ENCODE measurements at places on chromosomes 6 and 20.

GRCh38 chr6:7673063-7673536 is 52.8 kb upstream of the BMP6 start:
- peak; percentile 79 for DNase-seq

DNA sequence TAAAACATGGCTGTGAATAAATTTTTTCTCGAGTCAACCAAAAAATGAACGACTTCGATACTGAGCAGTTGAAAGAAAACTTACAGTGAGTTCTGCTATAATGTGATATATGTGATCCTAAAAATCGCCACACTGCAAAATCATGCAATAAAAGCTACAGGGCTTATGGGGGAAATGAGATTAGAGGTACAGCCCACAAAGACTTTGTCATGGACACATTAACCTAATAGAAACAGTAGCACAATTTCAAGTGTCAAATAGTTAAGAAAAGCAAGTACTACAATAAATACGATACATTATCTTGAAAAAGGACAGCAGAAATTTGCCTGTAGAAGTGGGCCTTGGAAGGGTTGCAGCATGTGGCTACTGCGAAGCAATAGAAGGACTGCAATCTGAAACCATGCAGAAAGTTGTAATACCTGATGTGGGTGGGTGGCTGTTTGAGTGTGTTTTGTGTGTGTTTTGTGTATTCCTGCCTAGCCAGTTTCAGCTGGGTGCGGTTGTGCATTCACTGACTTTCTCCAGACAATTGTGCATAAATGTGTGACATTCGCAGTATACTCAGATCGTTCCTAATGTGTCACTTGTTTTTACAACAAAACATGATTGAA is 79.1 kb downstream of the RPP40 start:
- DNase-seq: no peak

- DNase-seq: no peak
These were observed 74.5 kb upstream of the SRSF6 start for GRCh38 chr20:43383026-43383795.

DNA sequence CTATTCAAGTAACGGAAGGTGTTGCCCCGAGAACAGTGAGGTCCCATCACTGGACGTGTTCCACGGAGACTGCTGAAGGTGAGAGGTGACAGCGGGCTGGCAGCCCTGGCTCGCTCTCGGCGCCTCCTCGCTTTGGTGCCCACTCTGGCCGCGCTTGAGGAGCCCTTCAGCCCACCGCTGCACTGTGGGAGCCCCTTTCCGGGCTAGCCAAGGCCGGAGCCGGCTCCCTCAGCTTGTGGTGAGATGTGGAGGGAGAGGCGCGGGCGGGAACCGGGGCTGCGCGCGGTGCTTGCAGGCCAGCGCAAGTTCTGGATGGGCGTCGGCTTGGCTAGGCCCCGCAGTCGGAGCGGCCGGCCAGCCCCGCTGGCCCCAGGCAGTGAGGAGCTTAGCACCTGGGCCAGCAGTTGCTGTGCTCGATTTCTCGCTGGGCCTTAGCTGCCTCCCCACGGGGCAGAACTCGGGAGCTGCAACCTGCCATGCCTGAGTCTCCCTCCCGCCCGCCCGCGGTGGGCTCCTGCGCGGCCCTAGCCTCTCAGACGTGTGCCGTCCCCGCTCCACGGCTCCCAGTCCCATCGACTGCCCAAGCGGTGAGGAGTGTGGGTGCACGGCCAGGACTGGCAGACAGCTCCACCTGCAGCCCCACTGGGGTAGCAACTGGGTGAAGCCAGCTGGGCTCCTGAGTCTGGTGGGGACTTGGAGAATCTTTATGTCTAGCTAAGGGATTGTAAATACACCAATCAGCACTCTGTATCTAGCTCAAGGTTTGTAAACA is 77.6 kb downstream of the RNF182 start:
- DNase-seq: no peak

GRCh38 chr20:49786668-49787370 is 25.8 kb upstream of the SLC9A8 start:
- peak; percentile 45 for DNase-seq

DNA sequence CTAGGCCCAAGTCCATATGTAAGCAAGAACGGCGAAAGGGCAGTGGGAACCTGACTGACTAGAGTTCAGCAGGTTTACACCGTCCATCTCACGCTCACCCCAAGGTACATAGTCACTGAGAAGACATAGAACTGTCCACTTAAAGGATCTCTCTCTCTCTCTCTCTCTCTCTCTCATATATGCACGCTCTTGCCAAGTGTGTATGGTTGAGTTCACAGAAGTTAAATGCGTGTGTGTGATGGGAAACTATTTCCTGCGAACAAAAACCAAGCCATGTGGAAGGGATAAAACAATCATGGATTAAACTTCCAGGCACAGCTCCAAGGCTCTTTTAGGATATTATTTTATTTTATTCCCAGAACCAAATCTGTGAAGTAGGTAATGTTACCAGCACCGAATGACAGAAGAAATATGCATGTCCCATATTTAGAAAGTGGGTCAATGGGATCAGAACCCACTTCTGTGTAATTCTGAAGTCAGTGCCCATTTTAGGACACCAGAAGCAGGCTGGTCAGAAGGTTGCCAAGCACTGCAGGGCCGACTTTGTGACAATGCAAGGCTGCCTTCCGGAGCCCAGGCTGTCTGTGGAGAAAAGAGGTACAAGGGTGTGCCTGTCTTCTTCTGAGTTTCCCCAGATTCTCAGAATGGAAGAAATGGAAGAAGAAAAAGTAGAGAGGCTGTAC is 49.2 kb upstream of the MAP7 start:
- DNase-seq: no peak

DNA sequence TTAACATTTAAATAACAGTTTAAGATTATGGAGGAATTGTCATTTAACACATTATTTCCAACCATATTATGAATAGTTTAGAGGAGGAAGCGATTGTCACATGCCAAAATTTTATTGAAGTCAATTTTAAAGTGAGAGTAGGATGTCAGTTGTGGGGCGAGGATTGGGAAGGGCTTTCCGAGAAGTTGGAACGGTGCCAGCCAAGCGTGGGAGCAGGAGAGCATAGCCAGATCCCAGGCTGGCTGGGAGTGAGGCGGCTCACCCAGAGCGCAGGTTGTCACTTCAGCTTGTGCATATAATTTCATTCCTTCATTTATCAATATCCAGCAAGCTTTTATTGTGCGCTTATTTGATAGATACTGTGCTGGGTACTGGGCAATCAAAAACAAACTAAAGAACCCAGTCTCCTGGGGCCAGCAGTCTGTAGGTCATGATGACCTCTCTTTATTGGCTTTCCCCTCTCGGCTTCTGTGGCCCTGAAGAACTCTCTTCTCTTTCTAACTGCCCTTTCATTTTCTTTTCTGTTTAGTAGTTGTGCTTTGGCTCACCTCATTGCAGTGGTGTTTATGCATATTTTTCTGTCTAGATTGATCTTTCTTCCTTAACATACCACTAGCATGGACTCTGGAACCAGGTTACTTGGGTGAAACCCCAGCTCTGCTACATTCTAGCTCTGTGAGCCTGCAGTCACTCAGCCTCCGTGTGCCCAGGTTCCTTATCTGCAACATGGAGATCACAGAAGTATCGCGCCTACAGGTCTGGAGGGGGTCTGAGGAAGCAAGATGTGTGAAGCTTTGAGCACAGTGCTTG is 6.4 kb downstream of the CEP43 start:
- no peak for DNase-seq

- no peak for DNase-seq
These were observed 24.4 kb downstream of the TNXB start for GRCh38 chr6:32084780-32085179.

GRCh38 chr6:41209547-41210320 is 8.8 kb upstream of the TREML2 start:
- no peak for DNase-seq

- DNase-seq: no peak
These were observed 84.5 kb upstream of the TOX2 start for GRCh38 chr20:43829951-43830690.

- DNase-seq: no peak
These were observed 74.1 kb downstream of the BMP7 start for GRCh38 chr20:57192311-57192710.

- peak; percentile 62 for DNase-seq
These were observed 41.7 kb upstream of the FAM135A start for GRCh38 chr6:70371454-70372105.

GRCh38 chr6:116405652-116406356 is 35.1 kb downstream of the DSE start:
- no peak for DNase-seq

DNA sequence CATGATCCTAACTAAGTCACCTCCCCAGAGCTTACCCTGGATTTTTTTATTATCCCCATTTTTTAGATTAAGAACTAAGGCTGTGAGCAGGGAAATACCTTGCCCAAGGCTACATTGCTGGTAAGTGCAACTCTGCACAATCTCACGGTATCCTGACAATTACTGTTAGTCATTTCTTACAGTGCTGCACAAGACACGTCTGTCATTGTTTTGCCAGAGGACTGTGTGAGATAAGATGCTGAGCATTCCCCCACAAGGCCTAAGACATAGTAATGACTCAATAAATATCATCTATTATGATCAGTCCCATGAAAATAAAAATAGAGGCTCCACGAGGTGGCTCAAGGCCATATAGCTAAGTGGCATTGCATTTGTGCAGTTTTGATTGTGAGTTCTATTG is 21.0 kb downstream of the PFDN4 start:
- no peak for DNase-seq

GRCh38 chr6:39681674-39682121 is 43.5 kb downstream of the KIF6 start:
- no peak for DNase-seq

- DNase-seq: no peak
These were observed 249.3 kb upstream of the MAN1A1 start for GRCh38 chr6:119598883-119599282.

- peak; percentile 57 for DNase-seq
These were observed 45.3 kb upstream of the SMIM8 start for GRCh38 chr6:87277123-87277522.

DNA sequence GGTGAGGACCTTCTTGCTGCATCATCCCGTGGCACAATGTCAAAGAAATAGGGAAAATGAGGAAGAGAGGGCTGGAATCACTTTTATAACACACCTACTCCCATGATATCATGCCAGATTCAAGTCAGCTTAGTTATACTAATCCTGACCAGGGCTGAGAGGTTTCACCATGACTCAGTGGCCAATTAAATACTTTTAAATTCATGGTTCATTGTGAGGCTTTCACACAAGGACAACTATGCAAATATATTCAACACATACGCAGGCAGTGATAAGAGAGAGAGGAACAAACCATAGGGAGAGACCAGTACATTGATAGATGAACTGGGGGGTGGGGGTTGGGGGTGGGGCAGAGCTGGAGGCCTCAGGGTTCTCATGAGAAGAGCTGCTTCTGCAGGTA is 313.1 kb downstream of the LRFN2 start:
- DNase-seq: no peak

DNA sequence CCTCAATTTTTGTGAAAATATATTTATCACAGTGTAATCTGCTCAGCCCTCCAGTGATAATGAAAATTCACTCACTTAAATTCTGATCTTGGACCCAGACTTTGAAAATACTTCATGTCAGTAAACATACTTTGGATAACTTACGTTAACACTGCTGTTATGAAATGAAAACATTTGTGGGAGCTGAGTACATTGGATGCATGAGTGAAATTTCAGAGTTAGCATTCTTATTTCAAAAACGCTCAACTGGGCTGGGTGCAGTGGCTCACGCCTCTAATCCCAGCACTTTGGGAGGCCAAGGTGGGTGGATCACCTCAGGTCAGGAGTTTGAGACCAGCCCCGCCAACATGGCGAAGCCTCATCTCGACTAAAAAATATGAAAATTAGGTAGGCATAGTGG is 196.4 kb downstream of the UTRN start:
- no peak for DNase-seq

GRCh38 chr6:89372506-89372901 is 20.0 kb upstream of the UBE2J1 start:
- no peak for DNase-seq

DNA sequence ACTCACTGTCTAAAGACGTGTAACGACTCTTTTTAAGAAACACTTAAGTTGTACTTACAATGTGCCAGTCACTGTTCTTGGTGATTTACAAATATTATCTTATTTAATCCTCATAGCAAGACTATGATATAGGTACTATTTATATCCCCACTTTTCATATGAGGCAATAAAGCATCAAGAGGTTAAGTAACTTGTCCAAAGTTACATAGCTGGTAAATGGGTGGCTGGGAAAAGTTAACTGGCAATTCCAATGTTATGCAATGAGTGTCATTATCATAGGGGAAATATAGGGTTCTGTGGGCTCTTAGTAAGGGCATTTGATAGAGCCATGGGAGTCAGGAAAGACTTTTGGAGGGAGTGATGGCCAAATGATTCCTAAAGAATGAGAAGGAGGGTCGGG is 21.4 kb upstream of the RIPOR2 start:
- no peak for DNase-seq
